Fibroblast of lung (primary cell): ENCODE measurements at places on chromosomes 4 and X.

DNA sequence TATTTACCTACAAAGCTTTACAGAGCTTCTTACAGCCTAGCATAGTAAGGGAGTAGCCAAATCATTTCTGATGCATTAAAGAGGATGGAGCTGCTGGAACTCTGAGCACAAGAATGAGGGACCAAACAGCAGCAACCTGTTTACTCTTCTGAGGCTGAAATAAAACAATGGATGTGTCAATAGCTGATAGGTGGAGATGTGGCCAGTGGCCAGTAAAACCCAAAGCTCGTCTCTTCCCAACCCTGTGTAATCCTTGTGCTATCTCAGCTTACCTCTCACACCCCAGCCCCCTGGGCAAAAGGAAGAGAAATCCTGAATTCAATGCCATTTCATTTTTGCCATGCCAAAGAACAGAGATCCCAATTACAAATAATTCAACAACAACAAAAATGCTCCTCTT lies 446.7 kb upstream of the SMIM31 start:
- no peak for DNase-seq

- DNase-seq = no peak
Measured at GRCh38 chr4:53128706-53129357, 237.0 kb downstream of the SCFD2 start.

DNA sequence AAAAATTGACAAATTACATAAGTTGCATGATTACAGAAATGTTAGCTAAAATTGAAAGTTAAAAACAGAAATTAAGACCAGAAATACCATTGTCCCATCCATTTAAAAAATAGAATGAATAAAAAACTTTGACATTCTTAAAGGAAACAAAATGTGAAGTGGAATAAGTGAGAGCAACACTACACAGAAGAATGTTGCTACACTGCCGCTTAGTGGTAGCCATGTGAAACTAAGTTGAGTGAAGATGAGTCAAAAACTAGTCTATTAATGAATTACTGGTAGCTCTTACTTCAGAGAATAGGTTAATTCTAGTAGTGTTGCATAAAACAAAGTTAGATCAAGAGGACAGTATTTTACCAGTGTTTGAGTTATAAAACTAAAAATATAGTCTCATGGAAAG lies 571.0 kb upstream of the KLHL4 start:
- DNase-seq = peak; percentile 50

DNA sequence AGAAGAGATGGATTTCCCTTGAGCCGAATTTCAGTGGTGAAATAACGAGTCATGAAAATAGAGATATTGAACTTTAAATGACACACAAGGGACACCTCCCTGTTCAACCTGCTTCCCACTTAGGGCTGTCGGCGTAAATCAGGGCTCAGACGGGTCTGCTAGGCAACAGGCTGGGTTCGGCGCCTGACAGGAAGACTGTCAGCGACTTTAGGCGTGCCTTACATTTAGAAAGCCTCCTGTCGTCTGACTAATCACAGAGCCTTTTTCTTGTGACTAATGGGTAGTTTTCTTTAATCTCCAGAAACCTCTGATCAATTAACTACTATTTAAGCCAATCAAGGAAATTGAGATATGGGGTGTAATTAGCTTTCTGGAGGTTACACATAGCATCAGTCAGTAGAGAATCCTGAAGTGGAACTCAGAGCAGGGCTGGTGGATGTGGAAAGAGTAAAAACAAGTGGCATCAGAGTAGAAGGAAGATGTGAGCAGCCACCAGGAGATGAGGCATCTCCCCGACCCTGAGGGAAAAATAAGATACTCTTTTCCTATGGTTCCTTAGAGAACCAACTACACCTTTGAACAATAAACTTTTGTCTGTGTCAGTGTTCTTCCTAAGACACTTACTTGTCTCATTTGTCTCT lies 86.2 kb upstream of the HS3ST1 start:
- no peak for DNase-seq

DNA sequence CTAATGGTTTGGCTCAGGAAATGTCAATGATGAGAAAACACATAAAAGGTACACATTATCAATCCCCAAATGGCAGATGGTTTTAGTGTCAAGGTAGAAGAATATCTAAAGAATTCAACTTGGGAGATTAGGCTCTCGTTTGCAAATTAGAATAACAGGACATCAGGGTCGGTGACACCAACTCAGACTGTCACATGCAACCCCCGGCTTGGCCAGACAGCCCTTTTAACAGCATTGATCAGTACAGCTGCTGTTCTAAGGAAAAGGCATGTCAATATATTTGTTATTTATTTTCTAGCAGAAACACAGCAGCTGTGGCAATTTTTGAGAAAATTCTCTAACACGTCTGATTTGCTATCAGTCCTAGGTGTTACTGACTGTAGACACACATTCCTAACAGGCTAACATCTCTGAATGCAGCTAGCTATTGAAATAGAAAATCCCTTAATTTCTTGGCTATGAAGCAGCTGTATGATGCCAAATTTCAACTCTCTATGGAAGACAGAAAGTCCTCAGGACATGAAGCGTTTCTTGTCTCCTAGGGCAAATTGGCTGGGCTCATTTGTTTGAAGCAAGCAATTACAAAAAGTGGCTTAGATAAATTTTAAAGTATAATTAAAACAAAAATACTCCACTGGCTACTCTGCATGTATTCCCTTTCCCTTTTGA lies 269.0 kb upstream of the CXXC4 start:
- no peak for DNase-seq

GRCh38 chr4:88630756-88631155 lies 38.5 kb downstream of the HERC3 start:
- DNase-seq = peak; percentile 78

DNA sequence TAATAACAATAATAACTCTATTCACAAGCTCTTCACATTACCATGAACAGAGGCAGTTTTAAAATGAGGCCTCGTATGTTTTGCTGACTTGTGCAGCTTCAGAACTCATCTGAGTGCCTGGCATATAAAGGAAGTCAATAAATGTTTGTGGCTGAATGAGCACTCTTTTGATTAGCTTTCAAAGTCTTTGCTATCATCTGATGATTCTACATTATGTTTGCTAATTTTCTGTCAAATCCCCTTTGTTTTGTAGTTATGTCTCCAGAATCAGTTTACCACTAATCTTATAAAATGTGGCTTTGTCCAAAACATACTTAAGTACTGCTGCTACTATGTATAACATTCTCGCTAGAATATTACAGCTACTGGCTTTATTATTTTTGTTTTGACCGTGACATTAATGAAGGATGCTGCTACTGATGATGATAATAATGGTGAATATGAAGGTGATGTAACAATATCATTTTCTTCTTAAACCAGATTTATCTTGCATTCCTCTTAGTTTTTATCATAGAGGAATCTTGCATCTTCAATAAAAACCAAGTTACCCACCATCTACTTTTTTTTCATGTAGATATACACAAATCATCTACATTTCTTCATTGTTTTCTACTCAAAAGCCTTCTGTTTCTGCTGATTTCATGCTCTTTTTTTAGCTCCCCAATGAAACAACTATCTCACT lies 384.5 kb downstream of the NAF1 start:
- DNase-seq = no peak

- DNase-seq = peak; percentile 93
Measured at GRCh38 chr4:88985088-88985773, 71.8 kb downstream of the FAM13A start.

GRCh38 chrX:133287860-133288259 lies 69.7 kb upstream of the TFDP3 start:
- no peak for DNase-seq

DNA sequence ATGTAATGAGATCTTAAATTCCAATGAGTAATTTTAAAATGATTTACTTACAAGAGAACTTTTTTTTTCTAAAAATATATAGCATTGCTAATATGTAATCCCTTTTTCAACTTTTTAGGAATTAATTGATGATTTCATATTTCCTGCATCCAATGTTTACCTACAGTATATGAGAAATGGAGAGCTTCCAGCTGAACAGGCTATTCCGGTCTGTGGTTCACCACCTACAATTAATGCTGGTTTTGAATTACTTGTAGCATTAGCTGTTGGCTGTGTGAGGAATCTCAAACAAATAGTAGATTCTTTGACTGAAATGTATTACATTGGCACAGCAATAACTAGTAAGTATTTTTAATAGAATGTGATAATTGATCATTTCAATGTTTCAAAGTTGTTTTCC lies 113.2 kb downstream of the USP9X start:
- DNase-seq = no peak

- DNase-seq = no peak
Measured at GRCh38 chrX:54964766-54965497, 29.1 kb downstream of the PFKFB1 start.

DNA sequence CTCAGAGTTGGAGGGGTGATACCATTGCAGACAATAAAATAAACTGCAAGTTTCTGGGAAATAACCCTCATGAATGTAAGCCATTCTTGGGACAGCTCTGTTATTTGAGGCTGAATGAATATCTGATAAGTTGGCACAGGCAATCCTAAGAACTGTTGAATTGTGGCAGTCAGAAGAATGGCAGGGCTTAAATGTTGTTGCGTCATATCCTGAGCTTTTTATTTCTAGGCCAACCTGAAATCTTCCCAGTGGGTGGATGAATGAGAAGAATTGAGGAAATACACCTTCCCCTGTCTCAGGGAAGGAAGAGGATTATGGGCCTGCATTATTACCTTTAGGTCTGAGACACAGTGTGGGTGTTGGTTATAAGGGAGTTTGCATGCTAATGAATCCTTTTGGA lies 64.4 kb upstream of the C4orf54 start:
- DNase-seq = no peak
